ENCODE measurements at places on chromosomes 1 and 21.

DNA sequence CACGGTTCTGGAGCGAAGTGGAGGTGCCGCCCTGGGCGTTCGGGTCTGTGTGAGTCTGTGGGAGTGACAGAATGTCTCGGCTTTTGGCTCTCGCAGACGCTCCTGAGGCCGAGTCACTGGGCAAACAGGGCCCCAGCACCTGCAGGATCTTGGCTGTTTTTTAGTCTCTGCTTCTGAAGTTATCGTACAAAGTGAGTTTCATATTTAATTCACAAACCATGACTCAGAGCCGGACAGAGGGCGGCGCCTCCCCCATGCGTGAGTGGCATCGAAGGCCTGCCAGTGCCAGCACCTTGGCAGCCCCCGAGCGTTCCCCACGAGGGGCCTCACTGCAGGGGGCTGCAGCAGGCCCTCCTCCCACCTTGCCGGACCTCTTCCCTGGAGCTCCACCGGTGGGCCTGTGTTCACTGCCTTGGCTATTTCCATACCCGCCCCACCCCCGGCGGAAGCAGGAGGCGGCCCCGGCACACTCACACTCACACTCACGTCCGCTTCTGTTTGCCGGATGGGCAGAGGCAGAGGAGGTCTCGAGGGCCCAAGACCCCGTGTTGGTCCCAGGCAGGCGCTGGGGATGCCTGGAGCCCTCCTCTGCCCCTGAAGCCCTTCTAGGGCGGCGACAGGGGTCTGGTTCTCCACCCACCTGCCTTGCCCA, 56.3 kb downstream of the MORN1 start:
- DNase-seq: no peak

GRCh38 chr1:67683766-67684525, 1.1 kb upstream of the GADD45A start:
- no peak for DNase-seq

GRCh38 chr1:211347077-211347844, 20.6 kb downstream of the TRAF5 start:
- no peak for DNase-seq

DNA sequence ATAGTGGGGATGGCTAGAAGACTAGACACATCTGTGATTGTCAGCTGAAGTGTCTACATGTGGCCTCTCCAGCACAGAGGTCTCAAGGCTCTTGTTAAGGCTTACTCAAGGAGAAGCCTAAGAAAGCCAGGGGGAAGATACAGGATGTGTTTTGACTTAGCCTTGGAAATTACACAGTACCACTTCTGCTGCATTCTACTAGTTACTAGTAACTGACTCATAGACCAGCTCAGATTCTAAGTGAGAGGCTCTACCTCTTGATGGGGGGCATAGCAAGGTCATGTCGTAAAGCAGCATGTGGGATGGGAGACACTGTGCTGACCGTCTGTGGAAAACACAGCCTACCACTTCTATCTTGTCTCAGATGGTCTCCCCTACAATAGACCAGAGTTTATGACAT, 99.5 kb downstream of the UBE2U start:
- DNase-seq: no peak

DNA sequence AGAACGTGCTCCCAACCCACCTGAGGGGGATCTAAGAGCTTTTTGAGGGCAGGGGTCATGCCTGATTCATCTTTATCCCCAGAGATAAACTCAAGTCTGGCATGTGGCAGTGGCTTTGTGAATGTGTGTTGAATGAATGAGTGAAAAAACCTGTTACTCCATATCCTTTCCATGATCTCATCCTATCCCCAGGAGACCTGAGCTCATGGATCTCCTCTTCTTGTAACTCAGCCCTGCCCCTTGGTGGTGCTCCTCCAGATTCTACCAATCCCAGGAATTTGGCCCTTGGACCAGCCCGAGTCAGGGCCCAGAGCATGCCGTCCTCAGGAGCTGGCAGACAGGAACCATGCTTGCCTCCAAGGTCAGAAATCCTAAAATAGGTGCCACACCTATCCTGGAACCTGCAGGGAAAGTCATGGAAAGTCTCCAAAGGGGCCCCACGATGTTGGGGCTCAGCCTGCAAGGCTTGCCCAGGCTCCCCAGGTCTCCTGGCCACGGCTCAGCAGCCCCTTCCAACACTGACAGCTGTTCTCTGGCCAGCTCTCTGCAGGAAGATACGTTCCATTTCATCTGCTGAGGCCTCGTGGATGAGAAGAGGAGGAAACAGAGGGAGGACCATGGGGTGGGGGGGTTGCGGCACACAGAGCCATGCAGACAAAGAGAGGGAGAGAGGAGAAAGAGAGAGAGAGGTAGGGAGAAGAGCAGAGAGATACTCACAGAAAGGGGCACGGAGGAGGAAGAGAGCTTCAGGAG, 214.6 kb downstream of the TRABD2B start:
- DNase-seq: no peak

DNA sequence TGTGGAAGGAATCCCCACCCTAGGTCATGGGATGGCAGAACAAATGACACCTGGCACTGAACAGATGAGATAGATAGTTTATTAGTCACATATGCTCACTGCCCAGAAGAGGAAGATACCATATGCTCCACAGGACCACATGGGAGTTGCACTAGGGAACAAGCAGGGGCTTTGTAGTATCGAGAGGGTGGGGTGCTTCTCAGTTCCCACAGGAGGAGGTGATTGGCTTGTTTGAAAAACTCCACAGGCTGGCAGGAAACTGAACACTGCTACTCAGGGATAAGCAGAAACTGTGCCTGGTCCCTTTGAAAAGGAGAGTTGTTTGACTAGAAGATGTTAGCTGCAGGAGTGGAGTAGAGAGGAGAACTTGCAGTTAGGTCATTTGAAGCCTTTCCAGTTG, 31.9 kb upstream of the RXRG start:
- no peak for DNase-seq

DNA sequence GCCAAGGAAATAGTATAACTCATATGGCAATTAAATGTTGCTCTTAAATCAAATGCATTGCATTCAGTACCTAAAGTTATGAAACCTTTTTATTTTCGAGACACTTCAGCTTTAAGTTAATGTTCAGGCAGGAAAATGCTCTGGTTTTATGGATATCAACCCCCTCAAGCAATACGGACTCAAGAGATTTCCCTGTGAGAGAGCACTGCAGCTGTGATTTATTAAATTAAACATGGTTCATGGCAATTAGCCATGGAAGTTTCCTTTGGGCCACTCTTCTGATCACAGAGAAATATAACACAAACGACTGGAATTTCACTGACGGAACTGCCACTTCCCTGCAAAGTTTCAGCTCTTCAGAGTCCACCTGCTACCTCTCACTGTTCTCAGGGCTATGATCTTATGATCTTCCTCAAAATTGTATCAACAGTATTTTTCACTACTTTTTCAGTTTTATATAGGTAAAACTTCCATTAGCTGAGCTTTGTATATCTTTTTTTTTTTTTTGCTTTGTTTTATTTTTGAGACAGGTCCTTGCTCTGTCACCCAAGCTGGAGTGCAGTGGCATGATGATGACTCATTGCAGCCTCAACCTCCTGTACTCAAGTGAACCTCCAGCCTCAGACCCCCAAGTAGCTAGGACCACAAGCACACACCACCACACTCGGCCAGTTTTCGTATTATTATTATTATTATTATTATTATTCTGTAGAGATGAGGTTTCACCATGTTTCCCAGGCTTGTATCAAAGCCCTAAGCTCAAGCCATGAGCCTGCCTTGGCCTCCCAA, 923.1 kb upstream of the TMPRSS15 start:
- DNase-seq: no peak

GRCh38 chr1:161864577-161864976, 98.5 kb downstream of the ATF6 start:
- no peak for DNase-seq

DNA sequence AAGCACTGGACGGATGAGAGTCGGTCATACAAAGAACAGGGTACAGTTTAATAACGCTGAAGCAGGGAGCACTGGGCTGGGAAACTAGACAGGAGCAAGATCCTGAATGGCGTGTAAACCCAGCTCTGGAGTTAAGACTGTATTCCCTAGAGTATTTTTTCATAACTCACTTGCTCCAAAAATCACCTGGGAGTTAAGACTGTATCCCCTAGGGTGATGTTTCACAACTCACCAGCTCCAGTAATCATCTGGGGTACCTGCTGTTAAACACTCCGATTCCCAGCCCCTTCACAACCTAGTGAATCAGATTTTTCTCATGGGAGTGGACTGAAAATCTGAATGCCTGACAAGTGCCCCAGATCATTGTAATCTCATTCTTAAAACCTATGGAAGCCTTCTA, 123.2 kb downstream of the MAB21L3 start:
- DNase-seq: no peak

GRCh38 chr1:81703756-81704463, 96.8 kb upstream of the ADGRL2 start:
- DNase-seq: no peak

DNA sequence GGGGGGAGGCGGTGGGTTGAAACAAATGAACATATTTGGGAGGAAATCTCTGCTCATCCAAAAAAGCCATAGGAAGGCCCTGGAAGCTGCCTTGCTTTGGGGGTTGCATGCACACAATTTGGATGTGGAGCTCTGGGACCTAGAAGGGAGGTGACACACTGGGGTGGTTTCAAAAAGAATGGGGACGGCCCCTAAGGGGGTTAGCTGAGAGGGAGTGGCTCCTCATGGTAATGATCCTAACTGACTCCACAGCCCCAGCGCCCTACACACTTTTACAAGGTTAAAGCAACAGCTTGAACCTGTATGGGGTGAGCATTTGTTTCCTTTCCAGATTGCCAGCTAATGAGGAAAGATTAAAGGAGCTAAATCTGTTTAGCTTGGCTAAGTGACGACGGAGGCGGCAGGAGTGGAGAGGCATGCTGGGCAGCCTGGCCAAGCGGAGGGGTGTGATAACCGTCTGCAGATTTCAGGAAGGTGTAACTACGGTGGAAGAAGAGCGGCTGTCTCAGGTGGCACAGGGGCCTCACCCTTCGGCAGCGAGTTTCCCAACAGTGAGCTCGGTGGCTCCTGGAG, 107.3 kb downstream of the RNF220 start:
- DNase-seq: no peak

DNA sequence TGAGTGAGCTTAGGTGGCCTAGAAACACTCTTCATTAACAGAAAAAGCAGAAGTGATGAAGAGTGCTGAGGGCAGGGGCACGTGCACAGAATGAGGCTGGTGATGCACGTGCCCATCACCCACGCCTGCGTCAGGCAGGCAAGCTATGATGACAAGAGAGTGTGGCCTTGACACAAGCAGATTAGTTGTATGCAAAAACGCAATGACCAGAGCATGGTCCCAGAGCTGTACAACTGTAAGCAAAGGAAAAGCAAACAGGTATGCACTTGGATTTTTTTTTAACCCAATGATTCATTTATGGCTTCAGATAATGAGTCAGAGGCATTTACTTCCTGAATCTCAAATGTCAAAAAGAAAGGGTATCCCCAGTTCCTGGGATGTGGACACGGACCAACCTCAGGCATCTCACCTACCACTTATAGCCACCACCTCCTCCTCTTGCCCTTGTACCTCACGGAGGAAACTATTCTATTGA, 9.1 kb upstream of the TMEM61 start:
- DNase-seq: no peak

- no peak for DNase-seq
Measured at GRCh38 chr1:40057310-40058030, 16.9 kb downstream of the CAP1 start.

DNA sequence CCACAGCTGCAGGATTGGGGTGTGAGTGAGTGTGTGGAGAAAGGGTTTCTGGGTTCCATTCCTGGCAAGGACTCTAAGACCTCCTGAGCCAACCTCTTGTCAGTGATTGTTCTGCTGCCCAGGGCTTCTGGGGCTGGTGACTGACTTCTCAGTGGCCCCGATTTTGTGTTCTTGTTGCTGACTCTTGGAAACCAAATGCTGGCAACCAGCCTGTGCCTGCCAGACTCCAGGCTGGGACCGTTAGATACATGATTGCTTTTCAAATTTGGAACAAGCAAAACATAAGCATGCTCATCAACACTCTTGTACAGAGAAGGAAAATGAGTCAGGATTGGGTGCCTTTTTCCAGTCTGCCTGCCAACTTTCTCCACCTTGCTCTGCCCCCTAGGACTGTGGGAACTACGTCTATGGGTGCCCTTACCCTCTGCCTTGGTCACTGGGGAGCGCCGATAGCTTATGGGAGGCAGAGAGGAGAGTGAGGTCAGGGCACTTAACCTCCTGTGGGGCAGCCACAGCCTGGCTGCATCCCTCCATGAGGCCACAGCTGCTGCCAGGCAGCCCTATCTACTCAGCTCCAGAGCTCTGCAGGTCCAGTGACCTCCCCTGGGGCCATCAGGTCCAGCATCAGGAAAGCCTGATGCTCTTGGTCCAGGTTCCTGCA, 39.3 kb upstream of the EPS8L3 start:
- no peak for DNase-seq

DNA sequence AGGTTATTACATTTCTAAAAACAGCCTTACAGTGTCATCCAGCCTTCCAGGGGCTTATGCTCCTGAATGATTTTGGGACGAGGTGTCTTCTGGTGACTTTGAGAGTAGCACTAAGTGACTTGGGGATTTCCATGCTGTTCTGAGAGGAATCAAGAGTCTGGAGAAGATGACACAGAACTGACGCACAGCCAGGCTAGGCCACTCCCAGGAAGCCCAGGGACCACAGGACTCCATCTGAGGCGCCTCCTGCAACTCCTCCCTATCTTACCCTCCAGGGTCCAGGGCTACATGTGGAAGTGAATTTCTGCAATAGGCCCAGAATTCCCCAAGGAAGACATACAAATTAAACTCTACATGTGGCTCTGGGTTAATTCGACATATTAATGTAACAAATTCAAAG, 92.5 kb downstream of the SLC25A24 start:
- DNase-seq: no peak
